Hematopoietic multipotent progenitor cell treated with erythropoietin and hydrocortisone succinate and interleukin-3 and kit ligand, for 15 days (in vitro differentiated cells): ENCODE measurements at places on chromosomes 16 and 17.

GRCh38 chr16:2924901-2925755, 13.4 kb downstream of the FLYWCH1 start:
- no peak for DNase-seq

DNA sequence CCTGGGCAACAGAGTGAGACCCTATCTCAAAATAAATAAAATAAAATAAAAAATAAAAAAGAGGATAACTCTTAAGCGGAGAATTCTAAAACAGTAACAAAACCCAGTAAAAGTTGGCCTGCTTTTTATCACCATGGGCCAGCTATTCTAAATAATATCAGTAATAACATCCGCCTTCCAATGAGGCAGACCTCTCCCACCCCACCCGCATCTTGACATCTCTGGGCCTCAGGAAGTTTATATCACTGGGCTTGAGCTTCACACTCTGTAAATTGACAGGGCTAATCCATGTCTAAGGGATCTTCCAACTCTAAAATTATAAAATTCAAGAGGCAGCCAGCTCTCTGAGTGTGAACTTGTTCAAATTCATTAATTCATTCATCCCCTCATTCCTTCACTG, 82.9 kb upstream of the MTMR4 start:
- DNase-seq, result peak; percentile 60

DNA sequence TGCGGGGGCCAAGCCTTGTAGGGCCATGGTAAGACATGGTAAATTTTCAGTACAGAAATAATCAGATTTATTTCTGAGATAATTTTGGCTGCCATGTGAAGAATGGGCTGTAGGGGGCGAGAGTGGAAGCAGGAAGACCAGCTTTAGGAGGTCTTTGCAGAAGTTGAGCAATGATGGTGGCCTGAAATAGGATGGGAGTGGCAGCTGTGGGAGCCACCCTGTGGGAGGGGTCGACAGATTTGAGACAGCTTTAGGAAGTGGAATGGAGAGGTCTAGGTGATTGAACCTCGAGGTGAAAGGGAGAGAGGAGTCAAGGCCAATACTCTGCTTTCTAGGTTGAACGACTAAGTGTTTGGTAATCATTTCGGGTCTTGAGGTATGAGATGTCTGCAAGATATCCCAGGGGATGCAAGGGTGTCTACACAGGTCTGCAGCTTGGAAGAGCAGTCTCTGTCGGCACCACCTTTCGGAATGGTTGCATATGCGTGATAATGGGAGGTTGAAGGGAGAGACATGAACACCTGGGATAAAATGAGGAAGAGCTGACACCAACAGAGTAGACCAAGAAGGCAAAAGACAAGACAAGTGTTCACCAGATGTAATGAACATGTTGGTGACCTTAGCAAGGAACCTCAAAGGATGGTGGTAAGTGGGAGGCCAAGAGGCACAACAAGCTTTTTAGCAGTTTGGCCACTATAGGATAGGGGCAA, 4.2 kb upstream of the ATXN7L3 start:
- peak; percentile 66 for DNase-seq

GRCh38 chr16:20147091-20147490, 73.4 kb upstream of the GPR139 start:
- DNase-seq, result no peak

GRCh38 chr16:79752396-79752795, 151.9 kb upstream of the MAF start:
- DNase-seq, result no peak

DNA sequence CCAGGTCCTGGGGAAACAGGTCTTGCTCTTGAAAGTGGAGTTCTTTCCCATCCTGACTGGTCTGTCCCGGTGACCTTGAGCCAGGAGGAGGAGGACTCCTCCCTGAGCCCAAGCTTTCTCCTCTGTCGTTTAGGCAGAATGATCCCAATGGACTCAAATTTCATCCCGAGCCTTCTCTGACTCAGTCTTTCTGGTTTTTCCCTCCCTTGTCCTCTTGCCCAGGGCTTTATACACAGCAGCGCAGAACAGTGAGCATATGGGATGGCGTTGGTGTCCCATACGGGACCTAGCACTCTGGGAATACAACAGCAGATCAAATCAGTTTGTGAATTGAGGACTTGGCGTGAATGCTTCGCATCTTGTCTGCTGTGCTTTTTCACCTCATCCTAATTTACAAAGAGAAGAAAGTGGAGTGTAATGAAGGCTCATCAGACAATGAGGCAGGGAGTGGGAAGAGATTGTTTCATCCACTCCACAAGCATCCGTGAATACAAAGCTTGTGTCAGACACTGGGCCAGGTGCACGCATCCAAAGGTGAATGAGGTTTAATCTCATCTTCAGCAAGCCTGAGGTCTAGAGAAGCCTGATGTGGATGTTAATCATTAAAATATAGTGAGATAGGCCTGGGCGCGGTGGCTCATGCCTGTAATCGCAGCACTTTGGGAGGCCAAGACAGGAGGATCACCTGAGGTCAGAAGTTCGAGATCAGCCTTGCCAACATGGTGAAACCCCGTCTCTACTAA, 1.1 kb upstream of the XYLT1 start:
- no peak for DNase-seq

- no peak for DNase-seq
These were observed 1034.0 kb upstream of the EEF2KMT start for GRCh38 chr16:6131526-6132050.

DNA sequence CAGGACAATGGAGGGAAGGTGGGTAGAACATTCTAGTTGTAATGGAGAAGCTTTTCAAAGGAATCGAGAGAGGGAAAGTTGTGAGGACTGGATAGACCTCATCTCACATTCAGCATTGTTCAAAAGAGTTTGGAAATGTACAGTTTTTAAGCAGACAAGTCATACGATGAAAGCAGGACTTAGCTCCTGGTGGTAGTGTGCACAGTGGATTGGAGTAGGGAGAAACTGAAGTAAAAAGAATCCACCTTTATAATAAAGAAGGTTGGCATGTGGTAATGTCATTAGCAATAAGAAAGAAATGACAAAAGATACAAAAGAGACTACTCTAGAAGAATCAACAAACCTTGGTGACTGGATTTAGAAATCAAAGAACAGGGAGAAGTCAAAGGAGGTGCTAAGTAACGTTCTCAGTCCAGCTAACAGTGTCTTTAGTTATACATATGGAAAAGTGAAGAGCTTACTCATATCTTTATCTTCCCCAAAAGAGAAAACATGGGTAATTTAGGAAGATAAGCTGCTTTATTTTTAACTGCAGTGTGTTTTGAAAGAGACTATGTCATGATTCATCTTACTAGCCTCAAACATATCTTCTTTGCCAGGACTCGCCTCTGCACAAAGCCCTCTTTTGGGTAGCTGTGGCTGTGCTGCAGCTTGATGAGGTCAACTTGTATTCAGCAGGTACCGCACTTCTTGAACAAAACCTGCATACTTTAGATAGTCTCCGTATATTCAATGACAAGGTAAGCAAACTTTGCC, 18.7 kb upstream of the EVI2A start:
- DNase-seq, result no peak

DNA sequence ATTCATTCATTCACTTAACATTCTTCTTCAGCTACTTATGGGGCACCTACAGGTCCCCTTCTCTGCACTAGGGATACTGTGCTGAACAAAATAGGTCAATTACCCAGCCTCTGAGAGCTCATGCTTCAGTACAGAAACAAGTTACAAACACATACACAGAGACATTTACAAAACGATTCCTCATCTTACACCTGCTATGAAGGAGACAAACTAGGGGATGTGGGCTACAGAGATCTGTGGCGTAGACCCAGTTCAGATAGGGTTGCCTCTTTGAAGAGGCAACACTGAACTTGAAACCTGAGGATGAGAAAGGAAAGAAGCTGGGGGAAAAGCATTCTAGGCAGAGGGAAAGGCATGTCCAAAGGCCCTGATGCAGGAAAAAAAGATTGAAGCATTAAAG, 5.2 kb downstream of the IL21R start:
- DNase-seq, result no peak

DNA sequence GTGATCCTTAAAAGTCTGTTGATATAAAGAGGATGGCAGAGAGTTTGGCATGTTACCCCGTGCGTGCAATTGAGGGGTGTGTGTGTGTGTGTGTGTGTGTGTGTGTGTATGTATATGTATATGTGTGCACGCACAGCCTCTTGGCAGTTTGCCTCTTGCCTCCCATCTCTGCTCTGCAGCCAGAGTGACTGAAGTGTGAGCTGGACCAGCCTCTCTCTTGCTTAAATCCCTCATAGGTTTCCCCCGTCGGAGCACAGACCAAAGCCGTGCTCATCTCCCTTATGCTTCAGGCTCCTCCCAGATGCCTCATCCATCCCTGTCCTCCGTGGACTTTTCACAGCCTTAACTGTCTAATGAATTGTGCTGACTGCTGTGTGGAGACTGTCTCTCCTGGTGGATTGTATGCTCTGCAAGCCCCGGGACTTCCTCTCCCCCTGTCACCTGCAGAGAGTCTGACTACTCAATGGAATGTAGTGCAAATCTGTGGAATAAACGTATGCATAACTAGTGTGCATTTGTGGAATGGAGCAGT, 413.5 kb downstream of the CPPED1 start:
- DNase-seq, result no peak

DNA sequence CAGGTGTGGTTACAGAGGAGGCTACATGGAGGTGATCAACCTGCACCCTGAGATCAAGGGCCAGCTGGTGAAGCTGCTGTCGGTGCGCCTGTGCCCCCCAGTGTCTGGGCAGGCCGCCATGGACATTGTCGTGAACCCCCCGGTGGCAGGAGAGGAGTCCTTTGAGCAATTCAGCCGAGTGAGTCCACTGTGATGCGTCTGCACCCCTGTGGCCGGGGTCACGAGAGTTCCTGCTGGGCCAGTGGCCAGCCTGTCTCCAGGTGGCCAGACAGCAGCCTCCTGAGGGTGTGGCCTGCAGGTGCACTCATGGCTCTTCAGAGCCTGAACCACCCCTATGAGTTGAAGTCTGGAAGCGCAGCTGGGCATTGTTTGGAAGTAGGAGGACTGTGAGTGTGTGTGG, 38.1 kb downstream of the GPT2 start:
- DNase-seq, result no peak

- DNase-seq, result no peak
These were observed 29.9 kb downstream of the SMARCE1 start for GRCh38 chr17:40617678-40618240.

DNA sequence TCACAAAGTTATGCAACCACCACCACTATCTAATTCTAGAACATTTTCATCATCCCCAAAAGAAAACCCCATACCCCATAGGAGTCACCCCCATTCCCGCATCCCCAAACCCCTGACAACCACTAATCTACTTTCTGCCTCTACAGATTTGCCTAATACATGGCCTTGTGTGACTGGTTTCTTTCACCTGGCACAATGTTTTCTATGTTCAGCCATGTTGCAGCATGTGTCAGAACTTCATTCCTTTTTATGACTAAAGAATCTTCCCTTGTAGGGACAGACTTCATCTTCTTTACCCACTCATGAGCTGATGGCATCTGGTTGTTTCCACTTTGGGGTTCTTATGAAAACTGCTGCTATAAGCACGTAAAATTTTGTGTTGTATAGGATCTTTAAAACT, 34.6 kb downstream of the CYTH1 start:
- no peak for DNase-seq

DNA sequence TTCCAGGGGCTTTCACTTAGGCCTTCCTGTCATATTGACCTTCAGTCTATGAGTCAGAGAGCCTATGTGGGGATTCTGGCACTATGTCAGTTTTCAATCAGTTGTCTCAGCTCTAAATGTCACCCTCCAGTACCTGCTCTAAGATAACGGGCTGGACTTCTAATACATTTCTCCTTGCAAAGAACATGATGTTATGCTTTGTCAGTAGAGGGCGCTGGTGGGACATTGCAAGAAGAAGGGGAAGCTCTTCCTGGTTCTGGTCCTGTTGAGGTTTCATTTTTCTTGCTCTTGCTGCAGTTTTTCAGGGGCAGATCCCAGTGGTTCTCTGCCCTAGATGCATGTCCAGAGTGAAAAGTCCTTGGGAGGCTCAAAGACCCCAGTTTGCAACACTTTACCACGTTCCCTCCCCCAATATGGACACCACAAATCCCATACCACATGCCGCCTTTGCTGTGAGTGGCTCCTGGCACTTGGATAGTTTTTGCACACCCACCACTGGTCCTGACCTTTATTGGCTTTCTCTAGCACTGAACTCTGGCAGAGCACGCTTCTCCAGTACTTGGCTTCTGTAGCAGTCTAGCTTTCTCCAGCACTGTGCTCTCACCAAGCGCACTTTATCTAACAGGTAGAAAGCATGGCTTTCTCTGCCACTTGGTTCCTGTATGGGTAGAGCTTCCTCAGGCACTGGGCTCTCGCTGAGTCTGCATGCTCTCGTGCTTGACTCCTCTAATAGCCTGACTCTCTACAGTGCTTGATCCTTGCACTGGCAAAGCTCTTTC, 49.0 kb downstream of the BCL7C start:
- DNase-seq, result peak; percentile 92

DNA sequence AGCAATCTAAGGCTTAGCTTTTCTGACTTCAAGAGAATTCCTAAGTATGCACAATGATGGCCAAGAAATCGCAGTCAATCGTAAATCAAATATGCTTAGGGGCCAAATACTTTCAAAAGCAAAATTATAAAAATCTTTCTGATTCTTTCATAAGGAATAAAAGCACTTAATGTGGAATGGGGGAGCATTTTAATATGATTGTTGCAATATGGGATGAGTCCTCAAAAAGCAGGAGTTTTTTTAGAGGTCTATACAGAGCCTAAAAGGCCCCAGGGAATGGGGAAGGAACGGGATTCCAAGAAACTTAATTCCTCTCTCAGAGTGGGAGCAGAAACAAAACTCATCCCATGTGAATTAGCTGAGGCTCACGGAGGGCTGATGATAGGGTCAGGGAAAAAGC, 14.7 kb upstream of the SLC39A11 start:
- DNase-seq, result no peak

GRCh38 chr17:69170377-69170776, 28.7 kb upstream of the ABCA6 start:
- no peak for DNase-seq

- peak; percentile 56 for DNase-seq
These were observed 19.7 kb downstream of the GOSR2 start for GRCh38 chr17:46942441-46943217.

DNA sequence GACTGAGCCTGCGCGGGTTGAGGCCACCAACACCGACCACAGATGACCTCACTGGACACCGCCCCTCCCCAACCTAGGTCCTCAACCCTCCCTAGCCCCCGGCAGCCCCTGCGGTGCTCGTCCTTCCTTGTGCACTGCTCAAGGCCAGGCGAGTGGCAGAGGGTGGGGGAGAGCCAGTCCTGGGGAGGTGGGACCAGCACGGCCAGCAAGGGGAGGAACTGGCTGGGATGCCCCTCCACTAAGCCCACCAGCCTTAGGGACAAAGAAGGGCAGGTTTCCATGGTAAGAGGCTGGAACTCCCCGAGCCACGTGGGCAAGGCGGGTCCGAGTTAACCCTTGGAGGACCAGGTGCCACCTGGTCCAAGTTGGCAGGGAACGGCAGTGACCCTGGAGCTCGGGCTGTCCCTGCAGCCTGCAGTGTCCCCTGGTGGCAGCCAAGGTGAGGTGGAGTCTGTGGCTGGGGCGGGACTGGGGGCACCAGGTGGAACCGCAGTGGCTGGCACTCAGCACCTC, 9.2 kb downstream of the FSCN2 start:
- DNase-seq, result no peak

DNA sequence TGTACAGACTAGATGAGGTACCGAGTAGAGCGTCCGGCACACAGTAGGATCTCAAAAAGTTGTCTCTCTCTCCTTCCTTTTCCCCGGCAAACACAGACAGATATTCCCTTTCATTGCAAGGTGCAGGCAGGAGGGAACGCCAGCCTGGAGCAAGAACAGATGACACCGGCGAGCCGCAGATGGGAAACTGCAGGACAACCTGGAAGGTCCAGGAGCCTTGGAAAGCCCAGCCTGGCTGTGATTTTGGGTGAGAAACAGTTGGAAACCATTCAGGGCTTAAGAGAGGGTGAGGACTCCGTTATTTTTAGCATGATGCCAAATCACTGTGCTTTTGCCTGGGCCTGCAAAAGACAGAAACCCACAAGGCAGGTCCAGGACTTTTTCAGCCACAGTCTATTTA, 7.3 kb downstream of the CDH11 start:
- DNase-seq, result no peak
